ENCODE measurements at places on chromosomes 11 and 22.

- peak; percentile 63 for DNase-seq
Observed at GRCh38 chr11:112279901-112280267, 19.2 kb upstream of the PLET1 start.

DNA sequence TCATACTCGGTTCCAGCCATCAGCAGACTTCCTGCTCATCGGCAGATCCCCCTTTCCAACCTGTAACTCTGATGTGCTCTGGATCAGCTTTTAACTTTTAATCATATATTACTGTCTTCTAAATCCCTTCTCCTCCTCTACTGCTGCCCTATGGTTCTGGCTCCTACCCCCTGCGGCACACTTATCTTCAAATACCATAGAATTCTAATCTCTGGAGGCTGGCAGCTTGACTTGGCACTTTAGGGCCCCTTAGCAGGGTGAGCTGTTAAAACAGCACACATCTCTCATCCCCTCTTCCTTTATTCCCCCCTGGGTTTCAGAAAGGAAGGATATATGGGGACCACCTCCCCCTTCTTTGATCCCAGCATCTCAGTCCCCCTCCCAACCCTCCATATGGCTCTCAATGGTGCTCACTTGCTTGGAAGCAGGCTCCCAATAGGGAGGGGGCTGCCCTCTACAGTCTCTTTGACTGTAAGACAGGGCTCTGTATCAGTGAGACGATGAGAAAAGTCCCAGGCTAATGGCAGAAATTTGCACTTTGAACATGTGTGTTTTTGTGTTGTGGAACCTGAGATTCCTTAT, 4.4 kb upstream of the CNTF start:
- DNase-seq: no peak

- DNase-seq: peak; percentile 38
Observed at GRCh38 chr11:107999759-108000455, 8.8 kb upstream of the CUL5 start.

DNA sequence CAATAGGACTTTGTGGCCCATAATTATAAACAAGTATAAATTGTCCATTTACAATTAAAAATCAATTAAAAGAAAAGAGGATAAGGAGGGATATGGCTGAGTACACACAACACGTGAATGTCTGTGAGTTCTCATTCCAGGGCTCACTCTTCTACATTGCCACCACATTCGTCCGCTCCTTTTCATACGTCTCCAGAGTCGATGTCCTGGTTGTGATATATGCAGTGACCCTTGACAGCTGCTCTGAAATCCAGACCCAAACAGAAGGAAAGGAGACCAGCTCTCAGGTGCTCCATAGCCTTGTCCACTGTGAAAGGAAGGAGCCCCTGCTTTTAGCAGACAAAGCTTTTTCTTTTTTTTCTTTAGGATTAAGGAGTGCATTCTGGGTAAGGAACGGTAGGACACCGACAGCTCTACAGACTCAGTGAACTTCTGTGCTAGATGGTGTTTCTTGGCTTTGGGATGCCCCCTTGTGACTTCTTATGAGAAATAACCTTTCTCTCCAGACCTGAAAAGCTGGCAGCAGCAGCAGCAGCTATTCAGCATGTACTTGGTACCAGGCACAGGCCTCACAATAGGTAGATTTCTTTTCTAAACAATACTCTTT, 19.7 kb upstream of the DNAJB13 start:
- DNase-seq: peak; percentile 42

- no peak for DNase-seq
Observed at GRCh38 chr11:79896258-79896657, 455.4 kb upstream of the TENM4 start.

DNA sequence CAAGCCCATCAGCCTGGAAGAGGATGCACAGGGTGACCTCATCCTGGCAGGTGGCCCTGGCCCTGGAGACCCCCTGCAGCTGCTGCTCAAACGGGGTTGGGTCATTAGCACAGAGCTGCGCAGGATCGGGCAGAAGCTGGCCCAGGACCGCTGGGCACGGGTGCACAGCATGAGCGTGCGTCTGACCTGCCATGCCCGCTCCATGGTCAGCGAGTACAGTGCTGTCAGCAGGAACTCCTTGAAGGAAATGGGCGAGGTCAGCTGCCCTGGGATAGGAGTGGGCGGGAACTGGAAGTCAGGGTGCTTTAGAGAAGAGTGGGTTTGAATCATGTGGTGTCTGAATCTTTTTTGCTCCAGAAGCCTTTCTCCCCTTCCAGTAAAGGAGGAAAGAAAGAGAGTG, 61.1 kb downstream of the INSC start:
- DNase-seq: no peak

DNA sequence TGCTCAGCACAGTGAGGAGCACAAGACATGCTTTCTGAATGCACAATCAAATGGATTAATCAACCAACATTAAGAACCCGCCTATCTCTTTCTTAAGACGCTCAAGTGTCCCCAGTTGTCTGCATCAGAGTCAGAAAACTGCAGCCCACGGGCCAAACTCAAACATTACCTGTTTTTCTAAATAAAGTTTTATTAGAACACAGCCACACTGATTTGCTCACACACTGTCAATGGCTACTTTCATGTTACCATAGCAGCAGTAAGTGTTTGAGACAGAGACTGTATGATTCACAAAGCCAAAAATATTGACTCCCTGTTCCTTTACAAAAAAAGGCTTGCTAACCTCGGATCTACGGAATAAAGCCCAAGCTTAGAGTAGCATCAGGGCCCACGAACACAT, 49.0 kb upstream of the ISX start:
- DNase-seq: no peak
